NCI-H1417 (cell line): ENCODE measurements at places on chromosomes 13 and 19.

- DNase-seq, result no peak
These were observed 7.9 kb downstream of the CEACAM3 start for GRCh38 chr19:41804336-41804735.

- no peak for DNase-seq
These were observed 22.7 kb upstream of the CPB2 start for GRCh38 chr13:46127358-46128023.

DNA sequence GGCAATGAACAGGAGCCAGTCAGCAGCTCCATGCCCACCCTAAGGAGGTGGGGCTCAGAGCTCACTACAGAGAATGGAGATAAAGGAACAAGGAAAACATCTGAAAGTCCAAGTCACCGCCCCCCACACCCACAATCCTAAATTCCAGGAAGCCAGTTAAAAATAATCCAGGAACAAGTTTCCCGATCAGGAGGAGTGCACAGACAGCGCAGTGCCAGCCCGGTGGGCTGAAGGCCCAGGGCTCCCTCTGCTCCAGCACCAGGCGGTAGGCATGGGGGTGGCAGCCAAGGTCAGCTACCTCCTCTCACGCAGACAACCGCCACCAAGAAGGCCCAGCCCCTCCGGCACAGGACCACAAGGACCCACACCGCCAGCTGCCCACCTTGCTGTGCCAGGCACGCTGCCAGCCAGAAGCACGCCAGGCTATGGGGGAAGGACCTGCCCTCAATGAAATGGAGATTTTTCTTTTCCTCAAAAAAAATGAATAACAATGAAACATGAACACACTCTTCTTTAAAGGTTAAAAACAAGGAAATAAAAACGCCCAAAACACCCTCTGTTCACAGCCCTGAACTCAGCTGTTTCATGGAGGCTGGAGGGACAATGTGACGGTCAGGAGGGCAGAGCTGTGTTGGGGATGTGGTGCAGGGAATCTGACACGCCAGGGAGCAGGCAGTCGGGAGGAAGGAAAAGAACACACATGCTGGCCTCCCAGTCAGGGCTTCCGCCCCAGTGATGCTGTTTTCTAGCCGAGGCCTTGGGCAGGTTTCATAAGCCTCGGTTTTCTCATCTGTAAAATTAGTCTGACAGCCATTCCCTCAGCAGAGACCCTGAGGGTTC is 11.0 kb downstream of the STK24 start:
- DNase-seq, result no peak

- peak; percentile 54 for DNase-seq
These were observed 29.3 kb upstream of the TNFAIP8L1 start for GRCh38 chr19:4609878-4610511.

- no peak for DNase-seq
These were observed 498.1 kb downstream of the GPC5 start for GRCh38 chr13:91896547-91896946.

GRCh38 chr19:38304866-38305429 is 897 bp downstream of the C19orf33 start:
- DNase-seq, result peak; percentile 78

DNA sequence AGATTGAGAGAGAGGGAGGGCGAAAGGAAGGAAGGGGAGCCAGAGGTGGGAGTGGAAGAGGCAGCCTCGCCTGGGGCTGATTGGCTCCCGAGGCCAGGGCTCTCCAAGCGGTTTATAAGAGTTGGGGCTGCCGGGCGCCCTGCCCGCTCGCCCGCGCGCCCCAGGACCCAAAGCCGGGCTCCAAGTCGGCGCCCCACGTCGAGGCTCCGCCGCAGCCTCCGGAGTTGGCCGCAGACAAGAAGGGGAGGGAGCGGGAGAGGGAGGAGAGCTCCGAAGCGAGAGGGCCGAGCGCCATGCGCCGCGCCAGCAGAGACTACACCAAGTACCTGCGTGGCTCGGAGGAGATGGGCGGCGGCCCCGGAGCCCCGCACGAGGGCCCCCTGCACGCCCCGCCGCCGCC is at the start of gene TNFSF11:
Gene TNFSF11, plus strand, starts transcription at position 142 of the 400 bp plus-strand sequence. Its CDS starts 152 bp downstream, at position 294.
- no peak for DNase-seq

- DNase-seq, result no peak
These were observed 458.9 kb downstream of the SLITRK1 start for GRCh38 chr13:83423381-83423780.

DNA sequence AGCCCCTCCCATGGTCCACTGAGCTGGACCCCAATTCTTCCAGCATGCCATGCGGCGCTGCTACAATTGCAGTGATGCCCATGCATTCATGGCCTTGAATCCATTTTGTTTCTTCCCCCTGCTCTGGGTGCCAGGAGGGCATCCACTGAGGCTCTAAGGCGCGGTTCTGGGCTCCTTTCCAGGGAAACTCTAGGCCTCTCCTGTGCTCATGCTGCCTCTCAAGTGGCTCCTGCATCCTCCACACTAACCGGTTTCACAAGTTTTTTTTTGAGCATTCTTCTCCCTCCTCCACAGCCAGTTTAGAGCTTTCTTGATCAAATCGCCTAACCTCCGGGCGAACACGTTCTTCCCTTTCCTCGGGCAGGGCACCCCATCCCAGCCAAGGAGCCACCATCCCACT is 69.1 kb upstream of the FLT1 start:
- DNase-seq, result no peak

DNA sequence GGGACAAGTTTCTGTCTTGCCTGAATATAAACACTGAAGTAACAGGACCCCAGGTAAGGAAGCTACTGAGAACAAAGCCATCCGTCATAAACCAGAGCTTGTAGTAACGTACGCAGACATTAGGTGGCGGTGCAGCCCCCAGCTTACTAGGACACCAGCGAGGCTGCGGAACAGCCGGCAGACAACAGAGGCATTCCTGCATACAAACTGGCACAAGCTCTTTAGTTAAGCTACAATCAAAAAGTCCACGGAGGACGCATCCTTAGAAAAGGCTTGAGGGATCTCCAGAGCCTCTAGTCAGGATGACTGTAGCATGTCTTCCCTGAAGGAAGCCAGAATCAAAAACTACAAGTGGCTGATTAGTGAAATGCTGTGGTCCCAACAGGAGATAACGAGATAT is 26.2 kb downstream of the ZNF160 start:
- DNase-seq, result peak; percentile 32

DNA sequence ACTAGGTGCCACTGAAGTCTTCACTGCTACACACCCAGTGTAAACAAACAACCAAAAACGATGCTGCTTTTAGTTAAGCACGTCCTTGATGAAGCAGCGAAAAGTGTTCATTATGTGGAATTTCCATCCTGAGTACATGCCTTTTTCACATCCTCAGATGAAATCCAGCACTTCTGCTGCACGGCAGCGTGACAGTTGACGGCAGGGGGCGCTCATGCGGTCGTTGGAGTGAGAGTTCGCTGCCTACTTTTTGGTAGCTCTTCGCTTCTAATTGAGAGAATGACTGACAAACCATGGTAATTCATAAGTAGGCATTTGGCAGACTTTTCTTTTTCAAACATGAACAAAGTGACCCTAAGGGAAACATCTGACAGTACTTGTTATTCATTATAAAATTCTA is 1124.9 kb downstream of the EFNB2 start:
- DNase-seq, result no peak

DNA sequence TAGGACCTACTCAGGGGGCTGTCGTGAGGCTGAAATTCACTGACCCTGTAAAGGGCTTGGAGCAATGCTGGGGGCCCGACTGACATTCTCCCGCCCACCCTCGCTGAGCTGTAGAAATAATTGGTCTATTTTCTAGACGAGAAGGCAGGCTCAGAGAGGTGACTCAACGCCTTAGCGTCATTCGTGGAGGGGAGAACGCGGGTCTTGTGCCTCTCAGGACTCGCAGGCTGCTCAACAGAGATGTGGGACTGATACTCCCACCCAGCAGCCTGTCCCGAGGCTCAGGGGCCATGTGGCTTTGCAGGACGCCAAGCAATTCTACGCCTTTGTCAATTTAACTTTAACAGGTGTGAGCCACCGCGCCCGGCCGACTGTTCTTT is 23.6 kb upstream of the ASPDH start:
- no peak for DNase-seq

GRCh38 chr19:41935760-41936415 is 7.6 kb upstream of the ERFL start:
- no peak for DNase-seq

- DNase-seq, result no peak
These were observed 15.2 kb downstream of the ZFP14 start for GRCh38 chr19:36363845-36364244.

GRCh38 chr13:56066321-56066720 is 1074.4 kb upstream of the PRR20A start:
- no peak for DNase-seq

DNA sequence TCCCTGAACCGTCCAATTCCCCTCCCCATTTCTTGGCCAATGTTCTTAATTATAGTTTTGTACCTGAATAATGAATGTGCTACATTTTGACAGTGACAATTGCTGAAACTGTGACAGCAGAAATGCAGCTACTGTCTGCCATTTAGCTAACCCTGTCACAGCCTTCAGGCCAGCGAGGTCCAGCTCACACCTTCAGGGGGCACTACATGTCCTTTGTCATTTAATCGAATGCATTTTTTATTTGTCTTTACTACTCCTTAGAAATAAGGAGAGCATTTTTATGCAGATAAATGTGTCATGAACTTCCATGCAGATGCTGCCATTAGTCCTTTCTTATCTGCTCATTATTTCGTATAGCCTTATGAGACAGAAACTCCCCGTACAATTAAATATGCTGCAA is 159.9 kb downstream of the MZT1 start:
- DNase-seq, result no peak

GRCh38 chr13:106532111-106532929 is 3.1 kb downstream of the EFNB2 start:
- peak; percentile 37 for DNase-seq

- no peak for DNase-seq
These were observed 24.3 kb downstream of the PEPD start for GRCh38 chr19:33497131-33497777.

GRCh38 chr13:80742033-80742432 is 401.1 kb upstream of the SPRY2 start:
- no peak for DNase-seq

GRCh38 chr19:30881281-30881680 is 468.0 kb downstream of the TSHZ3 start:
- no peak for DNase-seq

DNA sequence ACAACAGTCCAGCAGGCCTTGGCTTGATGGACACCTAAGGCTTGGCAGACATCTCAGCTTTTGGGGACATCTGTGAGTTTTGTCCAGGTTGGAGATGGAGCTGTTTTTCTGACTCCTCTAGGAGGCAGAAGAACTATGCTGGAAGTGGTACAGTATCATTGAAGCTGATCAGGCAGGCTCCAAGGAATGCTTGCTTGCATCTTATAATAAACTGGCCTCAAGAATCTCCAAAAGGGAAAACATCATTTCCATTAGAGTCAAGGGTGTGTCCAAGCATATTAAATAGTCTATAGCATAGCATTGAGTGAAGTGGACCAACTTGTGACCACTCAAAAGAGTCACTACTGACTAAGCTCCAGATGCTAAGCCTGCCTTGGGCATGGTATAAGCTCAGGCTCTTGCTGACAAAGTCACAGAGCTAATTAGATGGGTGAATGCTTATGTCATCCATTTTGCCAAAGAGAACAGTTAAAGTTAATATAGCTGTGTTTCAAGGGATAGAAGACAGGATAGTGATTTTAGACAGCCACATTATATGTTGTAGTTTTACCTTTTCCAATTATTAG is 216.0 kb downstream of the DNAJC15 start:
- no peak for DNase-seq

- DNase-seq, result no peak
These were observed 441.7 kb downstream of the IRS2 start for GRCh38 chr13:109344552-109345157.

GRCh38 chr13:46184277-46184699 is 2.3 kb upstream of the LCP1 start:
- DNase-seq, result no peak
